ENCODE measurements at places on chromosomes 11 and 22.

- DNase-seq = no peak
Observed at GRCh38 chr11:87368858-87369480, 331.2 kb downstream of the TMEM135 start.

GRCh38 chr22:32653823-32654222 is 147.7 kb upstream of the TIMP3 start:
- no peak for DNase-seq

- peak; percentile 26 for DNase-seq
Observed at GRCh38 chr22:37218771-37219411, 6.6 kb upstream of the SSTR3 start.

GRCh38 chr11:122156940-122157382 is 40.9 kb upstream of the BLID start:
- no peak for DNase-seq

GRCh38 chr11:3901249-3902025 is 46.0 kb downstream of the STIM1 start:
- no peak for DNase-seq

GRCh38 chr11:65887723-65888162 is 528 bp downstream of the FIBP start:
- no peak for DNase-seq

DNA sequence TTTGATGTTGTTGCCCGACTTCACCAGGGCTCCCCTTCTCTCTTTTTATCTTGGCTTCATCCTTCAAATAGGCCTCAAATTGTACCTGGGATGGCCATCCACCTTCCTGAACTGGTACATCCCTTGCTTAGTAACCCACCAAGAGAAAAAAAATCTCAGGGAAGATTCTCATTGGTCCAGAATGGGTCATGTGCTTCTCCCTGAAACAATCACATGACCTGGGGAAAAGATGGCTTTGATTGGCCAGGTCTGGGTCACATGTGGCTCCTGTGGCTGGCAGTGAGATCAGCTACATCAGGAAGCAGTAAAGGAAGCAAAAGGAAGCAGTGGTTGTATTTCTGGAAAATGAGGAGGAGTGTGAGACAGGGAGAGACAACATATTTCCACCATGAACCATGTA is 540.2 kb downstream of the MIAT start:
- DNase-seq = no peak

GRCh38 chr11:46676436-46677158 is 23.8 kb downstream of the ARHGAP1 start:
- no peak for DNase-seq

DNA sequence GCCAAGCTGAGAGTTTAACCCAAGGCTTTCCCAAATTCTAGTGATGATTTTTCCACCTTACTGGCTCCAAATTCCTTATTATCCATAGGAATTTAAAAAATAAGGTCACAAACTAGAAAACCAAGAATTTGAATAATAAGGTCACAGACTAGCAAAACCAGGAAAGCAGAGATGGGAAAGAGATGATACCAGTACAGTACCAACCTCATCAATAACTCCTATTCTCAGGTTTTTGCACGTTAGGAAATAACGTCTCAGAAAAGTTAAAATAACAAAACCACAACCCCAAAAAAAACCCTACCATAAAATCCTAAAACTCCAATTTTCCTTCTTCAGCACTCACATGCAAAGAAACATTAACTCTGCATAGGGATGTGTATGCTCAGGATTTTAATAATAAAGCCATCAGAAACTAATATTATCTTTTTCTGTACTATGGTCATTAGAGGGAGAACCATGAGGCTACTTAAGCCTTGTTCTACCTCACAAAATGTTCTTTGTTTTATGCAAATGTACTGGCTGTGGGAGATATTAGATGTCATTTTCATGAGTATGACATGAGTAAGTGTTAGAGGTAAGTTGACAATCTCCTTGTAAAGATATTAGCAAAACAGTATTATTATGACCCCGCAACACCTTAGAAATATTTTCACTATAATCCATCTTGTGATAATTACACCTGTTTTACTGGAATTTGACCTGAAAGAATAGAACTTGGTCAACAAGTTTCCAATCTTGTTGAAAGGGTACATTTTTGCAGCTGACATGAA is 16.1 kb upstream of the EED start:
- DNase-seq = no peak

Data from activated T-helper 1 cell treated with anti-CD3 and anti-CD28 coated beads, Interleukin-2, amount 50 U/mL, for 16 hours (primary cell).